Parietal lobe (tissue), 2 donors: ENCODE measurements at places on chromosomes 16 and 17. TPM values are rescaled to one million over a fixed set of nuclear protein-coding genes. Genes with fewer than 3 reads are reported as not detected.

Gene SLC35G6
- total RNA-seq: not detected

Gene NPIPA2
- total RNA-seq: 3.8 TPM

Gene PLXDC1
- 10.3 TPM for total RNA-seq

Gene NACA2
- total RNA-seq: not detected

Gene DPEP3
- not detected for total RNA-seq

Gene HNF1B
- not detected for total RNA-seq

Gene SLC16A13
- total RNA-seq: 0.31 TPM

Gene ZNF768
- 20.0 TPM for total RNA-seq
